ENCODE measurements at places on chromosomes 16 and 17.
A peak's percentile ranks its signal among the peaks of the same experiment; 100 is the strongest.

DNA sequence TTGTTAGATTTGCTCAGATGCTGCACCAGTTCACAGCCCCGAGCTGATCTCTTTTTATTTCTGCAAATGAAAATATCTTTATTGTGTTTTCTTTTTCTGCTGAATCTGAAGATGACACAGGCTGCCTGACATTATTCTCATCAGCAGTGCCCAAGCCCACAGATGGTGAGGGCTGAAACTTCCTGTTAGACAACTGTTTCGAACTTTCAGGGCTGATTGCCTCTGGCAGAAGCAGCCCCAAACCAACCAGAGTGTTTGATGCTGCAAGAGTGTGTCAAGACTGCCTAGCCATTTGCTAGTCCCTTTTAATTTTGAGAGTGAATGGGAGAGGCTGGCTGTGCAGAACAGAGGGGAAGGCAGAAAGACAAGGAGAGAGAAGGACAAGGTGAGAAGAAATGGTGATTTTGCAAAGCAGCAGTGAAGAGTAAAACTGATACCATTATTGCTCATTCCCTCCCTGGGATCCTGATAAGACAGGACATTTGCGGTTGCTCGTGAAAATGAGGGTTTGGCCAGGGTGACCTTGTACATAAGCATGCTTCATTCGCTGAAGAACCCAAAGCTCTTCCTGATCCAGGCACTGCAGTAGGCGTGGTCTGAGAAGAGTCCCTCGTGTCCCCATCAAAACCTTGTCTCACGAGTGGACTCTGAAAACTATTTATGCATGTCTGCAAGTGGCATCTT, 77.2 kb downstream of the TMEM114 start:
- no peak for DNase-seq

DNA sequence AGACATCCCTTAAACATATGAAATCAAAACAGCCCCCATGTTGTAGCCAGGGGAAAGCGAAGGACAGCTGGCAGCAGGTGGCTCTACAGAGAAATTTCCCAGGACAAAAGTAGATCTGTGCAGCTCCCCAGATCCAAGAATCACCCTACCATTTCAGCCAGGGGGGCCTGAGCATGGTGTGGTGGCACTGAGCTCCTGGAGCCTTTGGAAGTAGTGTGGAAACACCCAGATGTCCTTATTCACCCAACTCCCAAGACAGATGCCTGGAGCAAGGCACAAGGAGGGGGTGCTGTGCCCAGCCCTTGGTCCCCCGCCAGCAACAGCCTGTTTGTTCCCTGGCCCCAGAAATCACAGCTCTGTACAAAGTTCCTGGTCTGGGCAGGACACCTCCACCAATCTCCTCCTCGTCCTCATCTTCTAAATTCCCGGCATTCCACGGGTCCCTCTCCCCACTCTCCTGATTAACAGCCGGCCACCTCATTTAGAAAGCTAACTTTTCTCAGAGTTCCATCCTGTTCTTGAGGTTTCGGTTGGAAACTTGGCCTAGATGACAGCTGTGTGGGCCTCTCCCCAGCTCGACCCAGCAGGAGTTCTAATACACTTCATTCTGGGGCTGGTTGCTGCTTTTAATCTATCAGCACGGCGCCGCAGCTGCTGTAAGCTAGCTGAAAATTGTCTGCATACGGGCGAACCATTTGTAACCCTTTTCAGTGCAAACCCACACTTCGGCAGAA, 191.1 kb downstream of the C16orf78 start:
- no peak for DNase-seq

DNA sequence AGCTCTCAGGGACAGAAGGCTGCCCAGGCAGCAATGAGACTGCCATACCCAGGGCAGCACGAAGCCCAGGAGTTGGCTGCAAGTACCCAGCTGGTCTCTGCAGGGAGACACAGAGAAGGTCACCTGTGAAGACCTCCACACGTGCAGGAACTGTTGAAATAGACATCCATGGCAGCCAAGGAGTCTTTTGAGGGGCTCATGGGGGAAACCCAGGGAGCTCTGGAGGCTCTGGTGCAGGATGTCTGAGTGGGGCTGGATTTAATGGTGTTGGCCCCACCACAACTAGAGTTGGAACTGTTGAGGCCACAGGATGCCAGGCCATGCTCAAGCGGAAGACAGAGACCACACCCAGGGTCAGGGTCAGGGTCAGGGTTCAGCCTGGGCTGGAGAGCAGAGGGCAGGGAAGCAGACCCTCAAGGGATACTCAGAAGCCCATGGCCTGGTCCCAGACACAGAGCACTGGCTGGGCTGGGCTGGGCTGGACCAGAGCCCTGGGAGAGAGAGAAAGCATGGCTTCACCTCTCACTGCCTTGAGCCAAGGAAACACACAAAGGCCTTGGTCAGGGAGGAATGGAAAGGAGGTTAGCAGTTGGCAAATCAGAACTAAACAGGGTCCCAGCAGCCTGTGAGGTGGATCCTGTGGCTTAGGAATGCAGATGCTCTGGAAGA, 21.4 kb downstream of the PITPNM3 start:
- no peak for DNase-seq

DNA sequence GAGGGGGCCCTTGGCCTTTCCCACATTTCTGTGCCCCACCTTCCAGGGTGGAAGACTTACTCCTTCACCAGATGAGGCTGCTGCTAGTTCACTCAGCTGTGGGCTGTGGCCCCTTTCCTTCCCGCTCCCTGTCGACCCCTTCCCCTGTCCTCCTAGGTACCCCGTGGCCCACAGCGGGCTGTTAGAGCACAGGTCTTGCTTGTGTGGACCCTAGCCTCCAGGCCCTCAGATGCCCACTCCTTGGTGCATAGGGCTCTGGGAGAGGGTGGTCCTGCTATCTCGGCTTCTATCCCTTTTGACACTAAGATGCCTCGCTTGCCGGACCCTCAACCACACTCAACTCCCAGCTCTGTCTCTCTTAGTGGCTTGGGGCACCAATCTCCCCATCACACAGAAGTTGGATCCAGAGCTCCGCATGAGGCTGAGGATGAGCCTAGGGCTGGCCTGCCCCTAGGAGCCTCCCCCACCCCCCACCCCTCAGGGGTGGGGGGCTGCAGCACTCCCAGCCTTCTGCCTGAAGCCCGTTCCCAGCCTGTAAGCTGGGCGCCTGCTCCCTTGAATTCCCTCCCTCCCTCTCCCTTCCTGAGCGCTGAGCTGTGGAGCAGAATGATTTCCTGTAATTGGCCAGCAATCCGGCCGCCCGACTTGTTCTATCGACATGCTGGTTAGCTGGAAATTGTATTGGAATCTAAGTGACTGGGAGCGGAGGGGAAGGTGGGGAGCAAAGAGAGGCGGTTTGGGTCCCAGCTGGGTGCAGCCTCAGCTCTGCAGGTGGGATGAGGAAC, 30.9 kb downstream of the DCAKD start:
- peak; percentile 50 for DNase-seq

DNA sequence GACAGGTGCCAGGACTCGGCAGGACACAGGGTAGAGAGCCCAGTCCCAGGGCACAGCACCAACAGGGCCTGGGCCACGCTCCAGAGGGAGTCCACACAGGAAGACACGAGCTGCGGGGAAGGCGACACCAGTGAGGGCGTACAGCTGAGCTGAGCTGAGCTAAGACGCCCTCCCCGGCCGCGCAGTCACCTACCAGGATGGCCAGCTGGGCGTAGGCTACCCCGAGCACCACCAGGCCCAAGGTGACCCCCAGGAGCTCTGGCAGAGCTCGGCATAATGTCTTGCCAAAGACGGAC, 42.6 kb downstream of the TSC2 start:
- no peak for DNase-seq

- DNase-seq, result peak; percentile 57
These were observed 35.1 kb upstream of the SREBF1 start for GRCh38 chr17:17871913-17872312.

DNA sequence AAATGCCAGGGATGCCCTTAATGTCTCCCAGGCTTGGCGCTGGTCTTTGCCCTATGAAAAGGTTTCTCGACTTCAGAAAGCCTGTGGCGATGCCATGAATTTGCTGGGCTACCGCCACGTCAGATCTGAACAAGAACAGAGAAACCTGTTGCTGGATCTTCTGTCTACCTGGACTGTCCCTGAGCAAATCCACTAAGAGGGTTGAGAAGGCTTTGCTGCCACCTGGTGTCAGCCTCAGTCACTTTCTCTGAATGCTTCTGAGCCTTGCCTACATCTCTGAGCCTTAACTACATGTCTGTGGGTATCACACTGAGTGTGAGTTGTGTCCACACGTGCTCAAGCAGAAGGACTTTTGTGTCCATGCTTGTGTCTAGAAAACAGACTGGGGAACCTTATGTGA, 11.4 kb downstream of the CHST4 start:
- DNase-seq, result peak; percentile 58

DNA sequence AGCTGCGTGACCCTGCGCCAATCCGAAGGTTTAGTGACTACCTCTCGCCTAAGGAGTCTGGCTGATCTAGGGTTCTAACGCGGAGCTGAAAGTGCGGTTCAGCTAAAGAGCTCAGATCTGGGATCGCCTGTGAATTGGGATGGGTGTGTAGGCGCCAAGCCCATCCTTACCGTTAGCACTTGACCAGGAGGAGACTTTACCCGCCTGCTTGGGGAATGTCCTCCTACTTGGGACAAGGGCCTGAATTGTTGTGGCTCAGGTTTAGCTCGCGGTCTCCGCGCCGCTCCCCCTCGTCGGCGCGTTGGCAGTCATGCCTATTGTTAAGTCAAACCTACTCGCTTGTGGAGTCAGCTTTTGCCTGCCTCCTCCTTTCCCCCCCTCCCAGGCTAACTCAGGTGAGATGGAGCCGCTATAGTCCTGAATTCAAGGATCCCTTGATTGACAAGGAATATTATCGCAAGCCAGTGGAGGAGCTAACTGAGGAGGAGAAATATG, 480 bp downstream of the MRPS7 start:
- DNase-seq, result peak; percentile 66

GRCh38 chr17:27217631-27218030, 76.3 kb upstream of the WSB1 start:
- DNase-seq, result no peak

DNA sequence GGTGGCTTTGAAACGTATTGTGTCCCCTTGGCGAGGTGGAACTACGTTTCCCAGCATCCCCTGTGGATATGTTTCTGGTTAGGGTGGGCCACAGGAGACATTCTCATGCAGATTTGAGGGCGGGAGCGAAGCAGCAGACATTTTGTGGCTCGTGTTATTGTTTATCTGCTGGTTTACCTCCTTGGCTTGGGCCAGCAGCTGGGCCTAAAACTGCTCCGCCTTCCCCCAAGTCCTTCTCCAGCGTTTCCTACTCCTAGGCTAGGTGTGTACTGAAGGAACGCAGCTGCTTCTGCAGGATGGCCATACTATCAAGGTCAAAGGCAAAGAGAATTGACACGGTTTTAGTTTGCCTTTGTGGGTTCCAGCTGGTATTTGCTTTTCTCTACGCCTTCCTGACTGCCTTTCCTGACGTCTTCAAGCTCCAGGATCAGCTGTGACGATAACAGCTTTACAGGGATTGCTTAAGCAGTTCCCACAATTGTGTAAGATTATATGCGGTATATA, 17.2 kb upstream of the WSB1 start:
- DNase-seq, result no peak

GRCh38 chr17:81572563-81573168, 20.5 kb upstream of the FAAP100 start:
- no peak for DNase-seq

DNA sequence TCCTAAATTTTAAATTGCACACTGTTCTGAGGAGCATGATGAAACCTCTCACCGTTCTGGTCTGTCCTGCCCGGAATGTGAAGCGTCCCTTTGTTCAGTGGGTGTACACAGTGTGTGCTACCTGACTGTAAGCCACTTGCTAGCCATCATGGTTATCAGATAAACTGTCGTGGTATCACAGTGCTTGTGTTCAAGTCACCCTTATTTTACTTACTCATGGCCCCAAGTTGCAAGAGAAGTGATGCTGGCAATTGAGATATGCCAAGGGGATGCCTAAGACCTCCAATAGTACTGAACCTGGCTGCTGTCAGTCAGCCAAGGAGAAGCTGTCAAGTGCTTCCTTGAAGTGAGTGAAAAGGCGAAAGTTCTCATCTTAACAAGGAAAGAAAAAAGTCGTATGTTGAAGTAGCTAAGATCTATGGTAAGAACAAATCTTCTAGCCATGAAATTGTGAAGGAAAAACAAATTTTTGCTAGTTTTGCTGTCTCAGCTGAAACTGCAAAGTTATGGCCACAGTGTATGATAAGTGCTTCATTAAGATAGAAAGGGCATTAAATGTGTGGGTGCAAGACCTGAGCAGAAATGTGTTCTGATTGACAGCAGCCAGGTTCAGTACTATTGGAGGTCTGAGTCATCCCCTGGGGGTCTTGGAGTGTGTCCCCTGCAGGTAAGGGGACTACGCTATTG, 5.8 kb downstream of the PIK3R6 start:
- DNase-seq, result no peak

DNA sequence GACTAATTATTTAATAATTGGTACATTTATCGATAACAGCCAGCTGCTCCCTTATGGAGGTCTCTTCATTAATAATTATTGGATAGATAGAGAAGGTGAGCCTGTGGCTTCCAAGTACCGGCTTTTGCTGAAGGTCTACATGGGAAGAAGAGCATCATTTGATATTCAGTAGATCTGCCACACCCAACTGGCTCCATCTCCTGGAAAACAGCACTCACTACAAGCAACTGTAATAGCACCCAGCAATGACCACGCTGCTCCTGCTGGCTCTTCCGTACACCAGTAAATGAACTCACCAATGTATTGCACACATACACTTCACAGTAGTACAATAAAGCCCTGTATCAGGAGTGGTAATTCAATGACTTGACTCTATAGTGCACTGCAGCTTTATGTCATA, 19.5 kb downstream of the MARVELD3 start:
- peak; percentile 56 for DNase-seq

DNA sequence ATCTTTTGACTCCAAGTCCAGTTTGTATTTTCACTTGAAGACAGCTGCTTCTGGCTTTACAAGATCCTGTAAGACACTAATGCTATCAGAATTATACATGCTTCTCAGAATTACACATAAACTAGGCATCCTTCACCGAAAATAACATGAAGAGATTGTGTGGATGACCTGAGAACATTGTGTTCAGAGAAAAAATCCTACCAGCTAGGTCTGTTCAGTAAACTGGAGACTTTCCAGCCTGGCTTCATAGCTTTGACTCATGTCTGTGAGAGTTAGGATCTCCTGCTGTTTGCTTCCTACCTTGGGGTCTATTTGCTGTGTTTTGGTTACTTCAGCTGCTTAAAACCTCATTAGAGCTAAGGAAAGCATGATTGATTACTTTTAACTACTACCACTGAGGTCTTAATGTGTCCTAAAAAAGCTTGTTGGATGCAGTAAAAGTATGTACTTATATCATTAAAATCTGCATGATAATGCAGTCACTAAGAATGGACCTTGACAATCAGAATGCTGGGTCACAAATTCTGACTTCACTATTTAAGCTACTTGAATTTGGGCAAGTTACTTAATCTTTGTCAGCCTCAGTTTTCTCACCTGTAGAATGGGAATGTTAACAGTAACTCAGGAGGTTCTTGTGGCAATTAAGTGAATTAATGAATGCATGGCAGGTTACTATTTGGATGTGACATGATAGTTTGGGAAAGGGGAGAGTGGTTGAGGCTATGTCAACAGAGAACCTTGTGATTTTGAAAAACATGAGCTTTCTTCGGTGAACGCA, 8.0 kb upstream of the MYH13 start:
- DNase-seq, result no peak

GRCh38 chr17:7022781-7023571, at the start of gene BCL6B:
BCL6B (plus strand) TSS chr17:7023050; CDS start chr17:7023672, 622 bp downstream.
- DNase-seq, result no peak

Data from ELR (cell line).